ENCODE measurements at places on chromosomes 4 and X.

- no peak for DNase-seq
Observed at GRCh38 chr4:125041372-125041930, 273.3 kb upstream of the FAT4 start.

DNA sequence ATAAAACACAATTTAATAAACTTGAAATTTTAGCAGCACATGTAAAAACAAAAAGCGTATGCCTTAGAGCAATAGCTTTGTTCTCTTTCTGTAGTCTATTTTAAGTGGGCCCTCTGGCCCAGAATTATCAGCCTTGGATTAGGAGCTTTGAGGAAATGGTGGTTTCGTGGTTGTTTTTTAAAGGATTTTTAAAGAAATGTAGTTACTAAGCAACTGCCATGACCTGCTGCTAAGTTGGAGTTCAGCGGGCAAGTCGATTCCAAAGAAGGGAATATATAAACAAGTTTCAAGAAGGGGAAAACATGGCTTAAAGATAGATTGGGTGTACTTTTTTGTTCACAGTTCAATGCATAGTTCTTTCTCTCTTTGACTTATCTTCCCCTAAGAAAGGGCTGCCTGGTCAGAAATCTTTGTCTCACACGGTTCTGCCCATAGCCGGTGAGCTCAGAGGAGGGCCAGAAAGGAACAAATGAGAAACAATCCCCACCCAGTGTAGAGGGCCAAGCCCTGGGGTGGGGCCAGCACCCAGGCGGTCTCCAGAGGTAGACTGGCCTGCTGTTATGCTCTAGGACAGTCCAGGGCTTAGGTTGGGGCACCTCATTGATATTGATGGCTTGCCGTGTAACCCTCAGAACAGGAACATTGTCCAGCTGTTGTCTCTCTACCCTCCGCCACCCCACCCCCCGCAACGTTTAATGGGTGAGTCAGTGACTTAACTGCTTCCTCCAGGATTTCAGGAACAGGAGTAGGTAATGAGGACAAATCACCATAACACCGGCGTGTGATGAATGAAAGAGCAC, 32.5 kb downstream of the DLG3 start:
- no peak for DNase-seq

DNA sequence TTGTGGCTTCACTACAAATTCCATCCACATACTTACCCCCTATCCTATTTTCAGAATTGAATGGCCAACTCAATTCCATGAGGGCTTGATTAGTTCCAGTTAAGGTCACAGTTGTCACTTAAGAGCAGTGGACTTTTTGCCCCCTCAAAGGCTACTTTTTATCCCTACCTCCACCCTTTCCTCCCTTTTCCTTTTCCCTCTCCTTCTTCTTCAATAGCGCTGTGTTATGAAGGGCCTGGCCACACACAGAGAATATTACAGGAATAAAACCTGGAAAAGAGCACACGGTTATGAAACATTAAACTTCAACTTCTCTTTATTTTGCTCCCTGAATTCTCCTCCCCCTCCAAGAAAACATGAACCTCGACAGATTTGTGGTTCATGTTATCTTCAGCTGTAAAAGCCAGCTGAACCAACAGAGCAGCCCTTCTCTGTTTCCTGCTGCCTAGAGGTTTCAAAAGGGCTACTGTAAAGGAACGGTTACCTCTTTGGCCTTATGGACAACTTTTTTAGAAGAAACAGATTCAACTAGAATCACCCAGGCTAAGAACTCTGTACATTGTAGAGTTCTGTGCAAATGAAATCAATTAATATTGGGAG, 87.0 kb upstream of the RPL34 start:
- no peak for DNase-seq

DNA sequence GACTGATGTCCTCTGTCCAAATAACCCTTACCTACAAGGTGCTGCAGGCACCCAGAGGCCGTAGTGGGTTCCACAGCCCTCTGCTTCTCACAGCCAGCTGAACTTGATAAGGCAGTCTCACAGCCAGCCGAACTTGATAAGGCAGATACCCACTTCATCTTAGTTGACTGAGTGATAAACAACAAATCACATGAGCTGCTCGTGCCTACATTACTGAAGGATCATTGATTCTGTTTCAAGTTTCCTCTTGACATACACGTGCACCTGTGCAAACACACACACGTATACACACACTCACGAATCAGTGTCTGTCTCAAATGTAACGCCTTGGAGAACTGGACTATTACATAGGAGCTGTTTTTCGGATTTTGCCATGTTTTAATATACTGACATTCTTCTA, 276.3 kb downstream of the DCTD start:
- no peak for DNase-seq

GRCh38 chr4:180828455-180829018, 1414.7 kb upstream of the TENM3 start:
- no peak for DNase-seq

DNA sequence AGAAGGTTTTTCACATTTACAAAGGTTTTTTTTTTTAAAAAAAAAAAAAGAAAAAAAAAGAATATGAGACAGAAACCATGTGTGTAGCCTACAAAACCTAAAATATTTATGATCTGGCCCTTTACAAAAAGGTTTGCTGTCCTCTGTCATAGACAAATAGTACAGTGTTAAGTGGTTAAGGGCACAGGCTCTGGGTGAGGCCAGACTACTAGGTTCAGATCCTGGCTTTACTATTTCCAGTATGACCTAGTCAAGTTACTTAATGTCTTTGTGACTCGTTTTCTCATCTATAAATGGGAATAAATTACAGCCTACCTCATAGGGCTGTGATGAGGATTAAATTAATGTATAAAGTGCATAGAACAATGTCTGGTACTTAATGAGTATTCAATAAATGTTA, 56.5 kb downstream of the GAB1 start:
- DNase-seq, result no peak

GRCh38 chr4:95728145-95728544, 111.7 kb upstream of the PDHA2 start:
- DNase-seq, result no peak

DNA sequence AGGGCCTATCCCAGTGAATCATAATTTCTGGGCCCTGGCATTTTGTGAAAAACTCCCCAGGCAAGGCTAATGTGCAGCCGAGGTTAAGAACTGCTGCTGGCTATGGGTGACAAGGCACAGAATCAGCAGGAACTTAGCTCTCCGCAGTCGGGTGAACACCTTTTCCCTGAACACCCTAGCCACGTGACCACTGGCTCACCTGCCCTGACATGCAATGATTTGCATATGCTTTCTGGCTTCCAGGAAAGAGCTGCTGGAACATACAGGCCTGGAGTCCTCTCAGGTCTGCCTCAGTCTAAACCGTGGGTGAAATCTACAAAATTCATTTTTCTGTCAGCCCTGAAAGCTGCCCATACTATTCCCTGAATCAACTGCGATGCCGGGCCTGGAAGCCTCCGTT, 56.6 kb downstream of the ZNF827 start:
- DNase-seq, result no peak

DNA sequence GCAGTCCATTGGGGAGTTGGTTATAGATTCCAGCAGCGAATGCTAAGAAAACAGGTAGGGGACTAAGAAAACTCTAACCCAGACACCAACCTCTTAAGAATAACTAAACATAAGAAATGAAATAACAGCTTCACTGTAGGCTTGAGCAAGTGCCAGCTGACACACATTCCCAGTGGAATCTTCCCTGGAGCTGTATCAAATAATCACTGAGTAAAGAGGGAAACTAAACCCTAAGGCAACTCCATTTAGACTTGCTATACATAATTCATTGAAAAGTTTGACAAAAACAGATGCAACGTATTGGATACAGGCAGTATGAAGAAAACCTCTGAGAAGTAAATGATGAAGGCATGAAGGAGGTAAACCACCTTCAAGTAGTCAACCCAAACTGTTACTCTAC, 293.5 kb downstream of the OPHN1 start:
- DNase-seq, result no peak

- no peak for DNase-seq
Observed at GRCh38 chrX:137052643-137053235, 18.9 kb upstream of the GPR101 start.

DNA sequence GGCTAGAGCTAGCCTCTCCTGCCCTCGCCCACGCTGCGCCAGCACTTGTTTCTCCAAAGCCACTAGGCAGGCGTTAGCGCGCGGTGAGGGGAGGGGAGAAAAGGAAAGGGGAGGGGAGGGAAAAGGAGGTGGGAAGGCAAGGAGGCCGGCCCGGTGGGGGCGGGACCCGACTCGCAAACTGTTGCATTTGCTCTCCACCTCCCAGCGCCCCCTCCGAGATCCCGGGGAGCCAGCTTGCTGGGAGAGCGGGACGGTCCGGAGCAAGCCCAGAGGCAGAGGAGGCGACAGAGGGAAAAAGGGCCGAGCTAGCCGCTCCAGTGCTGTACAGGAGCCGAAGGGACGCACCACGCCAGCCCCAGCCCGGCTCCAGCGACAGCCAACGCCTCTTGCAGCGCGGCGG, at the start of gene AR:
AR (plus strand) TSS at position 204 of the 400 bp plus-strand sequence. CDS start 1,126 bp downstream, outside the sequence.
- no peak for DNase-seq
